Astrocyte (in vitro differentiated cells and primary cell): ENCODE measurements at places on chromosomes 1 and 21. TPM values are rescaled to one million over a fixed set of nuclear protein-coding genes. Genes with fewer than 3 reads are reported as not detected.

ELF3 gene
- total RNA-seq = 2.5 and 2.9 TPM in 2 replicates

MAN1C1 gene
- 0.86 and 1.6 TPM in 2 replicates for total RNA-seq

RGS7 gene
- 0.17 and 0.18 TPM in 2 replicates for total RNA-seq

KPRP gene
- not detected in 2 replicates for total RNA-seq

SPRR1A gene
- not detected in 2 replicates for total RNA-seq

DNA sequence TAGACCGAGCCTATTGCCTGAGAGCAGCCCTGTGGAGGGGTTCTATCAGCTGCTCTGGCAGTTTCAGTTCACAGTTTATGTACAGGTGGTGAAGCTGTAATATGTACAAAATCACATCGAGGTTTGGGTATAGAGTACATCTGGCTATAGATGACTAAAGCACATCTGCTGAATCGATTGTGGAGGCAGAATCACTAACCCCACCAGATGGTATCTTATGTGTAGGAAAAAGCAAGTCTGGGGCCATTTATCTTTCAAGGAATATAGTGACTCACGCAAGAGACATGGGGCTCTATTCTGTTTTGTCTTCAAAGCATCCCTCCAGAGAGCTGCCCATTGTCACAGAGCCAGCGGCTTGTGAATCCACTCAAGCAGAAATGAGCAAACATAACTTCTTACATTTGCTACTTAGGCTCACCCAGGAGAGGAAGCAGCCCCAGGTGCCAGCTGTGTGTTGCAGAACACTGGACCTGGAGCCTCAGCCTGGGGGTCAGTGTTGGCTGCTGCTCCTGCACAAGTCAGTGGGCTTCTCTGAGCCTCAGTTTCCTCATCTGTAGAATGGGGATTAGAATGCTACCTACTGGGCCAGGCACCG, 21.3 kb downstream of the MIIP start:
- peak; percentile 96 for DNase-seq

DNA sequence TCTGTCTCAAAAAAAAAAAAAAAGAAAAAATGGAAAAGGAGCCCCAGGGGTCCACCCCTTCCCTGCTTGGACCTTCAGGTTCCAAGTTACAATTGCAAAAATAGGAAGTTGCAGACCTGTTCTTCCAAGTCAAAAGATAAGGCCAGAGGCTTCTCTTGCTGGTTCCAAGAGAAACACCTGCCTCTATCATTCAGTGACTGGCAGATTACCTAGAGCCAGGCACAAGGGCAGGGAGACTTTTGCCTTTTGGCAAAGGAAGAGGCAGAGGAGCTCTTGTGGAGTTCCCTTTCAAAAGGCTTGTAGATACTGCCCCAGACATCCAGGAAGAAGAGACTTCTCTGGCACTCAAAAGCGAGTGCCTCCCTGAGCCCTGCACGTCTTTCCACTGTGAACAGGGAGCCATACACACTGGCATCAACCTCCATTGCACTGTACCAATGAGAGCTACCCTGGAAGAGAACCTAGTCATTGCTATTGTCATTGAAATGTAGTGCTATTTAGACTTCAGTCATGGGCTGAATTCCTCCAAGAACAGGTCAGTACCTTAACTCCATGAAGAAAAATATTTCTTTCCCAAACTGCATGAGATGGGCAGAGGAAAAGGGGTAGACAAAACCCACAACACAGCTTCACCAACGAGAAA, 91.2 kb downstream of the LMX1A start:
- DNase-seq = no peak

- peak; percentile 62 for DNase-seq
Measured at GRCh38 chr1:54885807-54886723, 930 bp downstream of the DHCR24 start.

GRCh38 chr21:37427221-37427620, 60.6 kb downstream of the DYRK1A start:
- DNase-seq = no peak

DNA sequence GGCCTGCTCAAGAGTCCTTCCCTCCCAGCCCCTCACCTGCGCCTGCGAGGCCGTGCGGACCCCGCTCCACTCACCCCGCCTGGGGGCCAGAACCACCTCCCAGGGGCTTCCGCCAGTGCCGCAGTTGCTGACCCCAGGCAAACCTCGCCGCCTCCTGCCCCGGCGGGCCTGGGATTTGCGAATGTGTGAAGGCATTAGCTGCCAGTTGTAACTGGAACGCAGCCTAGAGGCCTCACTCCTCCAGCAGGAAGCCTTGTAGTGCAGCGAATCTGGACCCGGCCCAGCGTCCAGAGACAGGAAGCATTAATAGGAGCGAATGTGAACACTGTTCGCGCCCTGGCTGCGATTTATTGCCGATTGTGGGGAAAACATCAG, 140.9 kb upstream of the ARHGEF16 start:
- DNase-seq = peak; percentile 93

GRCh38 chr1:6127587-6128163, 52.4 kb downstream of the CHD5 start:
- DNase-seq = peak; percentile 11

DNA sequence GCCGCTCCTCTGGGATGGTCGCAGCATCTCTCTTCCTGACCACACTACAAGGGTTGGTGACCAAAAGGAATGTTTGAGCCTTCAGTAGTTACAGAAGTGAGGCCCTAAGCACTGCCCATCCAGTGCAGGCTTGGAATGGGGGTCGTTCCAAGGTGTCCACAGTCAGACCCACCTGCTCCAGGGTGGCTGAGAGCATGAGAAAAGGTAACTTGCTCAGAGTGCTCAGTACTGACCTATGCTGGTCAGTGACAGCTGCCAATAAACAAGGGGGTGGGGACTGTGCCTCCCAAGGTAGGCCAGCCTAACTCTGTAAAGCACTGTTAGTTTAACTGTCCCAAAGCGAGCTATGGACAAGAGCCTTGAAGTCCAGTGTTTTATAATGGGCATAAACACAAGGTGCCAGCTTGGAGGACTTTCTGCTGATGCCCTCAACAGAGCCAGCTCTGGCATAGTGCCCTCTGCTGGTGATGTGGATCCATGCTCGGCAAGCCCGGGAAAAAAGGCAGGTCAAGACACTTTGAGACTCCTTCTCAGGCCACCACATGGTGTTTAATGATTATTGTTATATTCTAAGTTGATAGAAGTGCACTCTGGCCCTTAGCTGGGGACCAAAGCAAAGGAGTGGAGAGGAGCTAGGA, 78.1 kb upstream of the DNAH14 start:
- peak; percentile 16 for DNase-seq

- DNase-seq = no peak
Measured at GRCh38 chr1:199221371-199222150, 582.7 kb downstream of the PTPRC start.

- DNase-seq = no peak
Measured at GRCh38 chr1:43421976-43422750, 31.6 kb downstream of the HYI start.

DNA sequence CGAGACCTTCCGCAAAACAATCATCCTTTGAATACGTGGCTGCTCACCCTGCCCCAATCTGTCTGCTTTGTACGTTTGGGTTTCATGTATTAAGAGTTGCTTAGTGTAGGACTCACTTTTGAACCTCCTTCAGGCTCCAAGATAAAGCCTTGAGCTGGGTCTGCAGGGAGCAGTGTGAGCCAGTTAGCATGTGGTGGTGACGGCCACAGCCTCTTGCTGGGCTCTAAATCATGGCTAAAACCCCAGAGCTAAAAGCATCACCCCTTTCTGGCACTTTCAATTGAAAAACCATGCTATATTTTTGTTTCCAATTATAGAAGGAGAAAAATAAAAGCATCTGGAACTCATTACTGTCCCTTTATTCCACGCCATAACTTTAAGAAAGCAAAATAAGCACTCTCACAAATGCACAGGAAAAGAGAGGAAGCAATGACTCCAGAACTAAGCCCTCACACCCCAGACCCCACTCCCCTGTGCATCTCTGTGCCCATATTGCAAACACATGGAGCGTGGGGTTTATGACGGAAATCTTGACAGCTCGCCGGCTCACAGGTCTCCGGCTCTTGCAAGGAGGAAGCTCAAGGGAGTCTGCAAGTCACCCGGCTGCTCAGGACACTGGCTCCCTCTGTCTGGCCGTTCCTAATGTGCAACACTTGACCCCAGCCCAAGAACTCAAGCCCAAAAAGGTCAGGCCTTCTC, 135.5 kb downstream of the MIS18A start:
- DNase-seq = peak; percentile 4

GRCh38 chr1:150563340-150564038, 14.3 kb downstream of the ADAMTSL4 start:
- no peak for DNase-seq

DNA sequence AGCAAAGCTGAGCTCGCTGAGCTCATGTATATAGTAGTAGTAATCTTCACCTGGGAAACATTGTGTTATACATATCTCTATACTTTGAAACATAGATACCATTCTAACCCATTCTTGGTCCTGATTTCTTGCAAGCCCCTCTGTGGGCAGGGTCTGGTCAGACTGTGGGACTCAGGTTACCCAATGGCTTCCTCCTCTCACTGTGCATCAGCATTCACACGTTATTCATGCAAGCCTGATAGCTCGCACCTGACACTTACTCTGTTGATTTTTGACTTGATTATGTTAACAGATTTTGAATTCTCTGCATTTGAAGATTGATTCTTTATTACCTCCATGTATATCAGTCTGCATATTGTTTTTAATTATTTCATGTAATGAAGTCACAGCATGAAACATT, 1.3 kb downstream of the GBP7 start:
- DNase-seq = no peak

GRCh38 chr1:71561729-71562128, 480.9 kb upstream of the ZRANB2 start:
- DNase-seq = peak; percentile 83

DNA sequence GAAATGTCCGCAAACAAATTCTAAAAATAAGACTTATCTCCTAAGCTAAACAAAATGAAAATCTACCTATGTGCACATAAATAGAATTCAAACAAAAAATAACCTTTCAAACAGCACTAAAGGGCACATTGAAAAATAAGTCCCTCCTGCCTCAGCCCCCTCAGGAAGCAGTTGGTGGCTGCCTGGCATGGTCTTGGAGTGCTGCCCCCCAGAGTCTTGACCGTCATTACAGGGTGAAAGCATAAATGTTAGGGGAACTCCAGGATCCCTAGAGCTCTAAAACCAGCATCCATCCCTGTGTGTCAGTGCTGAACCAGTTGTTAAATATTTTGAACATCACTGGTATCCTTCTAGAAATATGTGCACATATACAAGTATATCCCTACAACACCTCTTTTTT, 6.5 kb upstream of the NPL start:
- DNase-seq = no peak

DNA sequence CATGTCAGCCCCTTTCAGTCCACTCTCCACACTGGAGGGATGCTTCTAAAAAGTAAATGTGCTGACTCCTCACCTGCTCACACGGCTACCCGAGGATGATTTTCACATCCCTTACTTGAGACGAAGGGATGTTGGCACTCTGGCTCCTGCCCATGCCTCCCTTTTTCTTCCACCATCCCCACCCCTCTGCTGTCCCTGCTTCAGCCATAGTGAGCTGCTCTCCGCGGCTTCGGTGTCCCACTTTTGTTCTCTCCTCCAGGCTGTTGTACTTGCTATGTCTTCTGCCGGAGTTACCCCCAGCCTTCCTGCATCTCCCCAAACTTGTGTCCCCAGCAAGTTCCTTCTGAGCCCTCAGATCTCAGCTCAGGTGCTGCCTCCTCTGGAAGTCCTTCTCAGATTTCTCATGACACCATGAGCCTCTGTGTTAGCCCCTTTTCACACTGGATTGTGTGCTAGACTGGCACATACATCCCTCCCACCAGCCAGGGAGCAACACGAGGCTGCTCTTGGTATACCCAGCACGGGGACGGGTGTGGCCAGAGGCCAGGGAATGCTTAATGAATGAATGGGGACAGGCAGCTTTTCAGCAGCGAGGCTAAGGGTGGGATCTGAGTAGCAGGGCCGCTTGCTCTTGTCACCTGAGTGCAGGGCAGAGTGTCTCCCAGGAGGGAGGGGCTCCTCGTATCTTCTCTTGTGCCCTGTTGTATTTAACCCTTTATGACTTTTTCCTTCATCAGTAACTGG, 1.3 kb downstream of the ACOT11 start:
- no peak for DNase-seq

GRCh38 chr1:23370330-23370708, 683 bp upstream of the ZNF436 start:
- DNase-seq = peak; percentile 55

- no peak for DNase-seq
Measured at GRCh38 chr1:170735366-170736263, 71.7 kb downstream of the PRRX1 start.

DNA sequence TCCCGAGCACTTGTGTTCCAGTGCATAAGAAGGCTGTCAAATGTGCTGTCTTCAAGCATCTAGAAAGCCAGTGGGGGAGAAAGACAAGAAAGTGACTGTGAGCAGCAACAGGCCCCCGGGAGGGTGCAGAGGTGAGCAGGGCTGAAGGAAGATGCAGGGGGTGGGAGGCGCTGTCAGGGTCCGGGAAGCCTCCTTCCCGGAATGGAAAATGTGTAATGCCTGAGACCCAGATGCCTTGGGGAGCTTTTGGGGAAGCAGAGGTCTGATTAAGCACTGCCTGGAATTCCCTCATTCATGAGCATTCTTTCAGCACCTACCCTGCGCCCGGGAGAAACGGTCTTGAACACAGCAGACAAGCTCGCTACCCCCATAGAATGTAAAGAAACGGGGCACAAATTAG, 1.3 kb downstream of the NPHP4 start:
- DNase-seq = peak; percentile 4

- no peak for DNase-seq
Measured at GRCh38 chr21:41180752-41181151, 12.8 kb downstream of the BACE2 start.

DNA sequence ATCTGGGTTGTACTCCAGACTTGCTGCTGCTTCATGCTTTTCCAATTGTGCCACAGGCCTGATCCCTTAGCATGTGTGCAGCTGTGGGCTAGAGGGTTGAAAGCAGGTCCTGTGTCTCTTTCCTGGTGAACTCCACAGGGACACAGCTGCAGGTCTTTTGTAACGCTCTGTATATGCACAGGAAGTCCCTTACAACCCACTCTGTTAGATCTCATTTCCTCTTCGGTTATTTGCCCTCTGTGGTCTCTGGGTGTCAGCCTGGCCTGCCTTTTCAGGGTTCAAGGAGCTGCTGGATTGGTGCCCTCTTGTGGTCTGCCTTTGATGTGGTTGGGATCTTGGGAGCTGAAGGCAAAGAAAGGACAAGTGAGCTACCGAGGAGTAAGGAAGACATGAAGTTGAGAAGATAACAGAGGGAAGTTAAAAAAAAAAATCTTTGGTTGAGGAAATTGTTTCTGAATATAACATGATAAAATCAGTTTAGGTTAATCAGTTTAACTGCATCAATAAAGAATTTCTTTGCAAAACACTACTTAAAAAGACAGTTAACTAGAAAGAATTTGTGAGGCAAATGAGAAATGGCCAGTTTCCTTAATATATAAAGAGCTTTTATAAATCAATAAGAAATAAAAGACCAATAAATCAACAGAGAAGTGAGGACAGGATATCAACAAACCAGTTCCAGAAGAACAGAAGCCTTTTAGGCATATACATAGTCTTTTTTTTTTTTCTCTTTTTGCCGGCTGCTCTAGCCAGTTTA, 44.1 kb downstream of the UCK2 start:
- peak; percentile 68 for DNase-seq

DNA sequence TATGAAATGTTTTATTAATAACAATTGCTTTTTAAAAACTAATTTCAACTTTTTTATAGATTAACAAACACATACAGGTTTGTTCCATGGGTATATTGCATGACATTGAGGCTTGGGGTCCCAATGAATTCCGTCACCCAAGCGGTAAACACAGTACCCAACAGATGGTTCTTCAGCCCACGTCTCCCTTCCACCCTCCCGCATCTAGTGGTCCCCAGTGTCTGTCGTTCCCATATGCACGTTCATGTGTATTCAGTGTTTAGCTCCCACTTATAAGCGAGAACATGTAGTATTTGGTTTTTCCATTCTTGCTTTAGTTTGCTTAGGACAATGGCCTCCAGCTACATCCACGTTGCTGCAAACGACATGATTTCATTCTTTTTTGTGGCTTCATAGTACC, 48.6 kb downstream of the NOS1AP start:
- no peak for DNase-seq
